ENCODE measurements at places on chromosomes 7 and 10.
A peak's percentile ranks its signal among the peaks of the same experiment; 100 is the strongest.

- peak; percentile 39 for DNase-seq
These were observed 3.0 kb upstream of the FGF8 start for GRCh38 chr10:101778781-101779543.

DNA sequence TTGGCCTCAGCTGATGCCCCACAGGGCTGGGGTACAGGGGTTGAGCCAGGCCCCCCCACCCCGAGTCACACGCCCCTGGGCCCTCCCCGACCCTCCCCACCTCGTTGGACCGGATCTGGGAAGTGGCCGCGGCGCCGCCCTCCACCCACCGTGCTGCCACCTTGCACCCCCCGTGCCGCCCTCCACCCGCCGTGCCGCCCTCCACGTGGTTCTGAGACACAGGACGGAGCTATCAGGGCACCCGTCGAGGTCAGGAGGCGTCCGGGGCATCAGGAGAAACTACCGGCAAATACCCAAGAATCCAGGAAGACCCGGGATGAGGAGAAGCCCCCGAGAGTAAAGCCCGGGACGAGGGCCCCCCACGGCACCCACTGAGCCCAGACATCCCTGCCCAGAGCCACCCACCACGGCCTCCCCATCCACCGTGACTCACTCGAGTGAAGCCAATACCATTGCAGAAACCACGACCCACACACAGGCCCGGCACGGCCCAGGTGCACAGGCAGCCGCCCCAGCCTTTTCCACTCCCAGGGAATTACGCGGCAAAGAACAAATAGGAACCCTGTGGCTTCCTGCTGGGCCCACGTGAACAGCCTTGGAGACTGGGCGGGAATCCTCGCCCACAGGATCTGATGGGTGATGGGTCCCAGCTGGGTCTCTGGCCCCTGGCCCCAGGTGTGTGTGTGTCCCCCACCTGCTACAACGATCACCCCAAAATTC is 34.0 kb downstream of the ADAP1 start:
- no peak for DNase-seq

DNA sequence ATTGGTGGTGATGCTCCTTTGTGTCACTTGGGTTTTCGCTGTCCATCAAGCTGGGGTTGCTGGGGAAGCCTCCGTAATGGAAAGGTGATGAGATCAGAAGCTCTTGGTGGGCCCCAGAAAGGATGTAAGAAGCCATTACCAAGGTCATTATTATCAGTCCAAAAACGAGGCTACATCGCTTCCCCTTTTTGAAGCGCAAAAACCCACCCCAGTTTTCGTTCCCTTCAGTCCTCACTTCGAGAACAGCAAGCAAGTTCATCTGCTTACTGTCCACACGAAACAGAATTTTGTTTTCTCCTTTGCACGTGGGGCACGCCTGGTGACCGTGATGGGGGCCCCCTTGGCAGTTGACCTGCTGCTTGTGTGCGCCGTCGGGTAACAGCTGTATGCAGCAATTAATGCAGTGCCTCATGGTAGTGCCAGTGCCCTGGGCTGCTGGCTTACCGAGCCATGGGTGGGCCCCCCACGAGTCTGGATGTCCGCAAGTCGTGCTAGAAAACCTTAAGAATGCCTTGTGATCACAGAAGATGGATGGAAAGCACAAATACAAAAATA is 47.5 kb downstream of the CHST15 start:
- no peak for DNase-seq

DNA sequence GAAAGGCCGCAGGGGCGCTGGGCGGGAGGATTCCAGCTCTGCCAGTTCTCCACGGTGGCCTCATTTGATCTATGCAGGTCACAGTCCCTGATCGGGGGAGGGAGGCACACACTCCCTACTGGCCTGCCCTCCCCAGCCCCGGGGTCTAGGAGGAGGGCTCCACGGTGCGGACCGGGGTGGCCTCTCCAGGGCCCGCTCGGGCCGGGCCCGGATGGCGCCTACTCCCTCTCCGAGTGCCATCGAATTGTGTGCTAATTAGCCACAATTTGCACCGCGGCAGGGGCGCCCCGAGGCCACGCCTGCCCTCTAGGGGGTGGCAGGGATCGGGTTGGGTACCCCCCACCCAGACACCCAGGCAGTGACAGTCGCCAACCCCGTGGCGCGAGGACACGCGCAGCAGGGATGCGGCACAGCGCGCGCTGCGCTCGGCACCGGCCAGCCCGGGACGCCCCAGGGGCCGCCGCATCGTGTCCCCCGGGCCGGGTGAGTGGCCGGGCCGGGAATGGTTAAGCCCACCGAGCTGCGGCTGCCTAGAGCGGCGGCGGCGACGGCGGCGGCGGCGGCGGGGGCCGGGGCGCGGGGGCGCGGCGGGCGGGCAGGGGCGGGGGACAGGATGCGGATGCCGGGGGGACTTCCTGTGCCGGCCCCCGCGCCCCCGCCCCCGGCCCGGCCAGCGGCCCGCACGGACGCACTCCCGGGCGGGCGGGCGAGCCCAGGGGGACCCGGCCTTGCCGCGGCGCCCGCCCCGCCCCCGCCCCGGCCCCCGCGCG is at the start of gene ZNF853:
TSS of gene ZNF853 (plus strand) at position 658 of the 770 bp plus-strand sequence. CDS start 565 bp downstream, outside the sequence.
- DNase-seq = no peak

DNA sequence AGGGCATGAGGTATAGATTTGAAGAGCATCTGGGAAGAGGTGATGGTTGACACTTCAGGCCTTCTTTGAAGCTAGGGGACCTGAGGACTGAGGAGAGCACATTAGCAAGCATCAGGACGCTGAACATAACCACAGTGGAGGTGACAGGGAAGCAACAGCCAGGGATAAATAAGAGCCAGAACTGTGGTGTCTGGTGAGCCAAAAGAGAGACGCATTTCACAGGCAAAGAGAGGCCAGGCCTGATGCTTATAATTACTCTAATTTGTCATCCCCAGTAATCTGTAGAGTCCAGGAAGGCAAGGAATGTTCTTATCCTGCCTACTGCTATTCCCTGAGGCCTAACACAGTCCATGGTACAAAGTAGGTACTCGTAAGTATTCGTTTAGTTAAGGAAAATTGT is 10.4 kb upstream of the FAS start:
- DNase-seq = no peak

DNA sequence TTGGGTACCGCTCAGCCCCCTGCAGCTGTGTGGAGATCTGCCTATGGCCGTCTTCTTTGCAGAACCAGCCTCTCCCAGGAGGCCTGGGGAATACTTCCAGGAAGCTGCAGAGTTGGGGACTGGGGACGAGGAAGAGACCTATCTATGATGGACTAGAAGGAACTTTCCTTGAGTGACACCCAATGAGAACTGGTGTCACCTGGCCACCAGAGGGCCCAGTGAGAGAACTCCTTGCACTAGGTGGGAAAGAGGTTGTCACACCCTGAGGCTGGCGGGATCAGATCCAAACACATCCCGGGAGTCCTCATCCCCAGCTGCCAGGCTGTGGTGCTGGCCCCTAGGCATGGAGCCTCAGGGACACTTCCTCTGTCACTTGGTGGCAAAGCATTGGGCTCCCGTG is 4.9 kb upstream of the GRID2IP start:
- DNase-seq = no peak

GRCh38 chr7:148153616-148154284 is 436.8 kb upstream of the C7orf33 start:
- no peak for DNase-seq

DNA sequence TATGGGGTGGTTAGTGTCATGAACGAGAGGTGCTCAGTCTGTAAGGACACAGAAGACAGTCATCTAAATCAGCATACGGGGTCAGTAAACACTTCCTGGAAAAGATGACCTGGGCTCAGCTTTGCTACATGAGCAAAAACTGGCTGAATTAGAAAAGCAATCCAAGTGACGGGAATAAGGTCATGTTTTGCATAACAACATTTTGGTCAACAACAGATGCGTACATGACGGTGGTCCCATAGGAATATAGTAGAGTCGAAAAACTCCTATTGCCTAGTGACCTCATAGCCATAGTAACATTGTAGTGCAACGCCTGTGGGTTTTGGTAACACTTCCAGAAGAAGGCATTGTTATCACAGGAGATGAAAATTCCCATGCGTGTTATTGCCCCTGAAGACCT is 92.9 kb downstream of the CTNNA3 start:
- DNase-seq = no peak

DNA sequence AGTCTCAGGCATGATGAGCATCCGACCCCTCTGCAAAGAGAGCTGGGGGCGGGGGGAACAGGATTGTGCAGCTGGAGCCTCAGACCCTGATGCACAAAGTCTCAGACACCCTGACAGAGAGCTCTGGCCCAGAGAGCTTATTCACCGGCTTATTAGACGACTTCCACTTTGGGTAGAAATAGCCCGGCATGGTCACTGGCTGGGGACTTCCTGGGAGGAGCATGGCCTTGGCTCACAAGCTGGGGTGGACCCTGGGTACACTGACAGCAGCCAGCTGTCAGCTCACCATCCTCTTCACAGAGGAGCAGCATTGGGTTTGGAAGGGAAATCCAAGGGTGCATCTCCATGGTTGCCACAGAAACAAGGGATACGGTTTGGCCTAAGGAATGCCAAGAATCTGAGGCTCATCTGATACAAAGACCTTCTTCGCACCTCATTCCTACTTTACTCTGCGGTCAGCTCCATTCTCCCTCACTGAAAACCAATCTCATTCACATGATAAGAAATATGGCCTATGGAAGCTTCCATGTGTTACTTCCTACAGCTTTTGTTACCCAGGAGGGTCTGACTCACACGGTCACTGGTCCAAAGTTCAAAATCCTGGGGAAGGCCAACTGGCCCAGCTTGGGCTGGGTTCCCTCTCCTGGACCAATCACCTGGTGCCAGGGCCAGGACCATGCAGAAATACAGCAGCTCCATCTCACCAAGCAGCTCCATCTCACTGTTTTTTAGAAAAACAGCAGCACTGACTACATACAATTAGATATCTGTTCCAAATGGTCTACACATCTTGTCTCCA is 25.1 kb downstream of the ZNF467 start:
- no peak for DNase-seq

GRCh38 chr10:85927952-85928665 is 438.5 kb downstream of the GRID1 start:
- no peak for DNase-seq

DNA sequence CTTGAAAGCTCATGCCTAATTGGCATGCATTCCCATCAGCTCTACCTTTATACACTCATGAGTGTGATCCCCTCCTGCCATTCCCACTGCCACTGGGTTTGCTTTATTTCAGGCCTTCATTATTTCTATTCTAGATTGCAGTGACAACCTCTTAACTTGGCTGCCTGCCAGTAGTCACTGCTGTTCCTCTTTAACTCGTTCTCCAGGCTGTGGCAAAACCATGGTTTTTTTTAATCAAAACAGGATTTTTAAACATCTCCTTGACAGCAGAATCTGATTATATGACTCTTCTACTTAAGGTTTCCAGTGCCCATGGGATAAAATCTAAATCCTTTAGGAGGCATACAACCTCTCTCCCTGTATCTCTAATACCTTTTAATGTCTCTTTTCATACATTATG is 223.7 kb upstream of the PCDH15 start:
- no peak for DNase-seq

DNA sequence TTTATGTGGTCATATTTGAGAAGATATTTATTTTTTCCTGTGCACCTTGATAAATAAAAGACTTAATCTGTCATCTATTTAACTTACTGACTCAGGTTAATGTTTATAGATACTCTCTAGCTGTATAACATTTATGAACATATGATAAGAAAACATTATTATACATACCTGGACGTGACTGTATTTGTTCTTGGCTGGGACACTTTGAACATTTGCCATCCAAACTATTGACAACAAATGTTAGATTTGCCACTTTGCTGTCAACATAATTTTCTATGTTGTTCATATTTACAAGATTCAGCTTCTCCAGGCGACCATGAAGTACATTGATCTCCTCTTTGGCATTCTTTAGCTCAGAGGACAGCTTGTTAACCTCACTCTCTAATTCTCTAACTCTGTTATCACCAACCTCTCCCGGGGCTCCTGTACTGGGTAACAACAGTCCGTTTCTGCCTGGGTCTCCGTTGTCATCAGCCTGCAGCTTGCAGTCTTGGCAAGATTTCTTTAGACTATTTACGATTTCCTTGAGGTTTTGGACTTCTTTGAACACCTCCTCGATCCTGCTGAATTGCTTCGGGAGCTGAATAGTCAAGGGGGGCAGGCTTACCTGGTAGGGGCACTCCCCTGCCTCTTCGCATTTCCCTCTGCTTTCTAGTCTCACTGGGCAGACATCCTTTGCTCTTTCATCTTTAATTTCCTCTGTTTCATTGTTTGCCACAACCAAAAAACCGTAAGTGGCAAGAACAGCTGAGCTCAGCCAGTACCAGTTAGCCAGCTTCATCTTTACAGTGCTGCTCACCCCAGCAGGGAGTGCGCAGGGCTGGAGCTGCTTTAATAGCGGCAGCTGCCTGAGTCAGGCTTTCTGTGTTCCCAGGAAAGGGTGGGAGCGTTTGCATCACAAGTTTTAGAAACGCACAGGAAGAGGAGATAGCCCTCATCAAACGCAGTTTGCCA is at the start of gene FGL2:
TSS of gene FGL2 (minus strand) at position 807 of the 954 bp plus-strand sequence. CDS start at position 781, 26 bp downstream.
- DNase-seq = peak; percentile 72

DNA sequence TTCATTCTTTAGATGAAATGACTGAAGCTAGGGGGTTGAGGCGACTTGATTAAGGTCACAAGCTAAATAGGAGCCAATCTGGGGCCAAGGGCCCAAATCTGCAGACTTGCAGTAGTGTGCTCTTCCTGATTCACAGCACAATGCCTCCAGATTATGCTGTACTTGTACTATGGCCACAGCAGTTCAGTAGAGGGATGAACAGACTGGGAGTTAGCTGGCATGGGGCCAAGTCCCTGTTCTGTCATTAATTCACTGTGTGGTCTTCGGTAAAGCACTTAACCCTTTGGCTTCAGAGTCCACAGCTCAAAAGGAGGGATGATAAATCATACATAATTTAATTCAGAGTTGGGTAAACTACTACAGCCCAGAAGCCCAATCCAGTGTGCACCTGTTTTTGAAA is 196.8 kb downstream of the XPNPEP1 start:
- no peak for DNase-seq

GRCh38 chr7:158066085-158066484 is 521.5 kb downstream of the PTPRN2 start:
- DNase-seq = no peak

DNA sequence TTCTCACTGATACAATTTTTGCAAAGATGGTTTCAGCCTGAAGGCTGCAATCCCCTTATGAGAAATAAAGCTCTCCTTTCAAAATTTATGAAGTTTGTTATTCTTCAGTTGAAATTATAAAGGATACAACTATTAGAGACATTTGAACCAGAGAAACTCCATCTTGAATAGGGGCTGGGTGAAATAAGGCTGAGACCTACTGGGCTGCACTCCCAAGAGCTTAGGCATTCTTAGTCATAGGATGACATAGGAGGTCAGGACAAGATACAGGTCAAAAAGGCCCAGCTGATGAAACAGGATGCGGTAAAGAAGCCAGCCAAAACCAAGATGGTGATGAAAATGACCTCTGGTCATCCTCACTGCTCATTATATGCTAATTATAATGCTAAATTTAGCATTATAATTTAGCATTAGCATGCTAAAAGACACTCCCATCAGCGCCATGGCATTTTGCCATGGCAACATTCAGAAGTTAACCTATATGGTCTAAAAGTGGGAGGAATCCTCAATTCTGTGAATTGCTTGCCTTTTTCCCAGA is 22.4 kb upstream of the IFIT1B start:
- peak; percentile 48 for DNase-seq

DNA sequence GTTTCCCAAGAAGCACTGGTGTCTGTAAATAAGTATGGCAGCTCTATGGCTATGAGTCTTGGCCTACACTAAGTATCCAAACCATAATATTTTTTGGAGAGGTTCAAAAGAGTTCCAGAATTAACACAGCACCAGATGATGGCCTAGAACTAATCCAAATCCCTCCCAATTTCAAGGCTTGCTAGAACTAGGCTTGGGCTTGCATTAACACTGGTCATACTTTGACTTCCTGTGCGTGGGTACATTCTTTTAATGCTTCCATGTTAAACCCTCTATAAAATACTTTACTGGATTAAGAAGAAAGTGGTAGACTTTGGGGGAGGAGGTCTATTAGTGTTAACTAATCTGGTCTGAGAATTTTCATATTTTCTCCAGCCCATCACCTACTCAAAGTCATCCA is 3.1 kb downstream of the AASS start:
- DNase-seq = no peak
